ENCODE measurements at places on chromosomes 1 and 21. TPM values are rescaled to one million over a fixed set of nuclear protein-coding genes. Genes with fewer than 3 reads are reported as not detected.

The CAPN9 gene
- total RNA-seq, result 0.74 TPM

The KAZN gene
- total RNA-seq, result 13.9 TPM

The SPRR4 gene
- not detected for total RNA-seq

The TMEM240 gene
- total RNA-seq, result 7.8 TPM

The CTSS gene
- 0.11 TPM for total RNA-seq

The RHOU gene
- total RNA-seq, result 9.0 TPM

The ERG gene
- total RNA-seq, result not detected

The SLC1A7 gene
- total RNA-seq, result 1.7 TPM

DNA sequence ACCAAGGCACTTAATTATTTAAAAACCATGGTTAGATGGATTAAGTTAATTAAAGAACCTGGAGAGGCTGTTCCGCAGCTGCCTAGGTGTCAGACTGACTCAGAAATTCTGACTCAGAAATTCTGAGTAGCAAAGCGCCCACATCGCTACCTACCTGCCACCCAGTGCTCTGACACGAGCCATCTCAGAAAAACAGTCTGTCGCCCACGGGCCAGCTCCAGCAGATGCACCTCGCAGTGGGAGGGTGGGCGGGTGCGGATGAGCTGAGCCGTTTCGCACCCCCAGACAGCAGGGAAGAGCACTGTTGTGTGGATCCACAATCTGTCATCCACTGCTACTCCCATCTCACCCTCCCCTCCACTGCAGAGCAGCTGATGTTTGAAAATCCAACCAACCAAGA lies 13.5 kb downstream of the KCNK1 start:
- DNase-seq, result peak; percentile 49

DNA sequence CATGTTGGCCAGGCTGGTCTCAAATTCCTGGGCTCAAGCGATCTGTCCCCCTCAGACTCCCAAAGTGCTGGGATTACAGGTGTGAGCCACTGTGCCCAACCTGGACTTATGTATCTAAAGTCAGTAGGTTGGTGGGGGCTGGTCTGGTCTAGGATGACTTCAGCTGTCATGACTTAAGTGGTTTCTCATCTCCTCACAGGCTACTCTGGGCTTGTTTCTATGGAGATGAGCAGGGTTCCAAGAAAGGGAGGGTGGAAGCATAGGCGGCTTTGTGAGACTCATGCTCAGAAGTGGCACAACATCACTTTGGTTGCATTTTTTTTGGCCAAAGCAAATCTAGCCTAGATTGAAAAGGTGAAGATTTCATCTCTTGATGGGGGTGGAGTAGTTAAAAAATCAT lies 115.9 kb upstream of the IVNS1ABP start:
- DNase-seq, result no peak

DNA sequence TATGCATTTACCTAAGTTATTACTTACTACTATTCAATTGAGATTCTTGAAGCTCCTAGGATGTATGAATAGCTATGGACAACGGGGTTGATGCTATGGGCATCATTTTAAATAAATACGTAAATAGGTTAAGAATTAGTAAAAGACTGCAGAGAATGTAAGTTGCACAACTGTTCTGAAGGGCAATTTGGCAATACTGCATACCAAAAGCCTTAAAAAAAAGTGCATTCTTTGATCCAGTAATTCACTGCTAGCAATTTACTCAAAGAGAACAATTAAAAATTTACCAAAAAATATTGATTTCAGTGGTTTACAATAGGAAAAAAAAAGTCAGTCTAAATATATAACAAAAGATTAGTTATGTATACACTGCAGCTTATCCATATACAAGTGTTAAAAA lies 3.5 kb downstream of the ARPC5 start:
- no peak for DNase-seq

GRCh38 chr21:38413958-38414548 lies 84.2 kb downstream of the ERG start:
- DNase-seq, result no peak

DNA sequence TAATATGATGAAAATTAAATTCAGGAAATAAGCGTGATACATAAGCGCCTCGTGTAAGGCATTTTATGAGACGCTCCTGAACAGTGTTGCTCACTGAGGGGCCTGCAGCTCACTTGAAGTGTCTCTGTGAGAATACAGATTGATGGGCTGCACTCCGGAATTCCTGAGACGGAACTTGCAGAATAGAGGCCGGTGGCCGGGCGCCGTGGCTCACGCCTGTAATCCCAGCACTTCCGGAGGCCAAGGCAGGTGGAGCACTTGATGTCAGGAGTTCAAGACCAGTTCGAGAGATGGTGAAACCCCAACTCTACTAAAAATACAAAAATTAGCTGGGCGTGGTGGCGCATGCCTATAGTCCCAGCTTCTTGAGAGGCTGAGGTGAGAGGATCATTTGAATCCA lies 49.5 kb upstream of the HNRNPU start:
- no peak for DNase-seq

DNA sequence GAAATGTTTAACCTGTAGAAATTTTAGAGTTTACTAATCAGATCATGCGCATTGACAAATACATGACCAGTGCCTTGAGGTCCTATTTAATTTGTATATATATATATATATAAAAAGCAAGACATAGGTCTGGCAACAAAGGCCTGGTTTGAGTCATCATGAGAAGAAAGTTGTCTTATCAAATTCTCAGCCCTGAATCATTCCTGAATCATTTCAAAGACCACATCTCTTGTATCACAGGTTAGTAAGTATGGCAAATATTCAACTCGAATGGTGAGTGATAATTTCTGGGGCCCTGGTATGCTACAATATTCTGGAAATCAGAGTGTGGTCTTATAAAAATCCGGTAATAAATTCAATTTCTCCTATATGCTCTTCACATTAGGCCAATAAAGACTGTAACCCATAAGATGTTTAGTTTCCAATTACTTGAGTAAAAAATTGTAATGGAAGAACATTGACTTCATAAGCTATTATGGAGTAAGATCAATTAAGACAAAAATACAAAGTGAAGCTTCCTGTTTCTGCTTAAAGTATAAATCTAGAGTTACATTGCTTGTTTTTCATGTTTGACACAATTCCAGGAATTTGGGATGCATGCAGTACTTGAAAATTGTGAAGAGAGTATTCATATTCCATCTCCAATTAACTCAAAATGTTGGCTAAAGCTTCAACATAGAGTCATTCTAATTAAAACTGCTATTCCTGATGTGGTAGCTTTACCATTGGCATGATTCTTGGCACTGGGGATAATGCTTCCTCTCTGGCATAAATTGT lies 309.4 kb downstream of the BRINP3 start:
- no peak for DNase-seq

GRCh38 chr1:44513111-44513510 lies 108.1 kb downstream of the RNF220 start:
- DNase-seq, result no peak

- peak; percentile 36 for DNase-seq
Measured at GRCh38 chr1:53071167-53071865, 9.3 kb downstream of the PODN start.

- peak; percentile 88 for DNase-seq
Measured at GRCh38 chr1:227793948-227794816, 21.3 kb upstream of the PRSS38 start.

DNA sequence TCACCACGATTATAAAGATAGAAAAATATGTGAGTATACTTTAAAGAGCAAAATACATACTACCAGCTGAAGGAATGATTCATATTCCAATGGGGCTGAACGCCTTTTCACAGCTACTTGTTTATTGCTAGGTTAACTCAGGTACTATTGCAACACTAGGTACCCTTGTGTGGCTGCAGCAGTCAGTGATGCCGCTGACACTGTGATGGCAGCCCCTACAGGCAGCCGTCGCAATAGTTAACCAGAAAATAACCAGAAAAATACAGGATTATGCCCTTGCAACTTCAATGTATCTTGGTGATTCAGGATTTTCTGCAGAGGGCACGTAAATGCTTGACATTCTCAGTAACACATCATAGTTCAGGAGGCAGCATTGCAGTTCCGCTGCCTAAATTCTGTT lies 1.6 kb upstream of the MARK1 start:
- DNase-seq, result peak; percentile 73

GRCh38 chr21:28464095-28464494 lies 528.6 kb downstream of the LTN1 start:
- DNase-seq, result no peak

DNA sequence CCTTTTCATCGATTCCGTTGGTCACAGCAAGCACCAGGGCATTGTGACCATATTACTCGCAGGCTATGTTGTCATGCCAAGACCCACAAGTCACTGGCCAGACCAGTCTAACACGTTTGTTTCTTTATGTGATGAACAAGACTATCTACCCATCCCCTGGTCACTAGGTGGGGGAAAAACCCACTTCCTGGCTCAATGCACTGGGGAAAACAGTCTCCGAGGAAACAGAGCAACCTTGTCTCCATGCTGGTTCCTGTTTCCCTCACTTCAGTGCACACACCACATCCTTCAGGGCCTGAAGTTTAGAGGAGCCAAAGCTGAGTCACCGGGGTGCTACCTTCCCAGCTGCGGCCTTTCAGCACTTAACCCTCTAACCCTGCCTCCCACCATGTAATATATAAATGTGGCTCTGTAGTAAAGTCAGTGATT lies 20.9 kb downstream of the ERICH3 start:
- DNase-seq, result no peak

GRCh38 chr1:79726911-79727310 lies 720.4 kb upstream of the ADGRL4 start:
- DNase-seq, result no peak

DNA sequence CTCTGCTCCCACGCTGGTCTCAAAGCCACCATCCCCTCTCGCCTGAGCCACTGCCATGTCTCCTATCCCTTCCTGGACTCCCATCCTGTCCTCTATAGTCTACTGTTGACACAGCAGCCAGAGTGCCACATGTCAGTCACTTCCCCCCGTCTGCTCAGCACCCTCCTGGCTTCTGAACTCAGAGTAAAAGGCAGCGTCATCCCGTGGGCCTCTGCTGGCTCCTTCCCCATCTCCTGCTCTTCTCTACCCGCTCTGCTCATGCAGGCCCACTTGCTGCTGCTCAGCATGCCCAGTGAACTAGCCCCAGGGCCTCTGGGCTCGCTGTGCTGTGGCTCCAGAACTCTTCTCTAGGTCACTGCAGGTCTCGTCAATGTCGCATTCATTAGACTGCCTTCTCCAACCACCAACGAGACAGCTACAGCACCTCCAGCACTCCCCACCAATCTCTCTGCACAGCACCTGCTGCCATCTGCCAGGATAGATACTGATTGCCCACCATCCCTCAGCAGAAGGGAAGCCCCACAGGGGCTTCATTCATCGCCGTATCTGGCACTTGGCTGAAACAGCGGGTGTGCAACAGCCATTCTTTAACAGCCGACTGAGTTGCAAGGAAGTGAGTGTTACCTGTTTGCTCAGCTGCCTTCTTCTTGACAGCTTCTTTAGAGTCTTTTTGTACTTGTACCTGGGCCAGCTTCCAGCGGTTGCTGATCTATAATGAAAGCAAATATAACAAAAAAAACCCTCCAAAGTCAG lies 11.8 kb upstream of the SRM start:
- DNase-seq, result no peak

DNA sequence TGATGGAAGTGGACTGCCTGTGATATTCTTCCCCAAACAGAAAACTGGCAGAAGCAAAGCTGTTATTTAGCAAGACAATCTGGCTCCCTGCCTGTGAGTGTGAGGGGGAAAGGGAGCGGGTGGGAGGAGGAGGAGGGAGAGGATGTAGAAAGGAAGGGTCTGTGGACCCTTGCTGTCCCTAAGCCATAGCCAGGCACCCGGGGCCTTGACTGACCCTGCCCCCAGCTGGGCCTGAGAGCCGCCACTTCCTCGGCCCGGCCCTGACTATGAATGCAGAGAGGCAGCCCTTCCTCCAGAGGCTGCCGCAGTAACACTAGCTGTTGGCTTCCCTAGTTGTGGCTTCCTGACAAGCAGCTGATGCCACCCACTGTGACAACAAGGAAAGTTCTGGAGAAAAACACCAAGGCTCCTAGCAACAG lies 13.9 kb downstream of the PLA2G2F start:
- DNase-seq, result peak; percentile 79

- DNase-seq, result no peak
Measured at GRCh38 chr1:19771350-19771749, 28.4 kb downstream of the TMCO4 start.

- no peak for DNase-seq
Measured at GRCh38 chr21:40383951-40384350, 463.0 kb downstream of the DSCAM start.

GRCh38 chr21:38306433-38307141 lies 49.8 kb downstream of the KCNJ15 start:
- DNase-seq, result no peak

DNA sequence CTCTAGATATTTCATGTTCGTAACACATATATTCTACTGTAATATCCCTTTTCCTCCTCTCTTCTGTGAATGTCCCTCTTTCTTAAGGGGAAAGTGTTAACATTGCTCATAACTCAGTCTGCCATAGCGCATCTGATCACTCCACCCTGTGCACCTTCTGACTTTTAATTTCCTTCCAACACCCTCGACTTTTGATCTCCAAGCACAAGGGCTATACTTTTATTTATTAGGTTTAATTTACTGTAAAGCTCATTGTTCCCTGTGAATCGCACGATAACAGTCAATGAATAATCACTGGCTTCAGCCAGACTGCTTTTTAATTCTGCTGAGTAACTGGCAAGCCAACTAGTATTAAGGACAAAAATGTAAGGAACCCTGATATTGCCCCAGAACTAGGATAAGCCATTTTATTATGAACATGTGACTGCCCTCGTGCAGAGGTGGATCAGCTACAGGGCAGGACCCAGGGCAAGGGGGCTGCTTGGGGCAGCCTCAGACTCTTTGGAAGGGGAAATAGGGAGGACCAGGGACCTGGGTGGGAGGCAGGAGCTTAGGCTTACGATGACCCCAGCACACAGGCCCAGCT lies 2.6 kb upstream of the ETS2 start:
- no peak for DNase-seq

- DNase-seq, result no peak
Measured at GRCh38 chr1:61332796-61333195, 250.4 kb downstream of the NFIA start.

DNA sequence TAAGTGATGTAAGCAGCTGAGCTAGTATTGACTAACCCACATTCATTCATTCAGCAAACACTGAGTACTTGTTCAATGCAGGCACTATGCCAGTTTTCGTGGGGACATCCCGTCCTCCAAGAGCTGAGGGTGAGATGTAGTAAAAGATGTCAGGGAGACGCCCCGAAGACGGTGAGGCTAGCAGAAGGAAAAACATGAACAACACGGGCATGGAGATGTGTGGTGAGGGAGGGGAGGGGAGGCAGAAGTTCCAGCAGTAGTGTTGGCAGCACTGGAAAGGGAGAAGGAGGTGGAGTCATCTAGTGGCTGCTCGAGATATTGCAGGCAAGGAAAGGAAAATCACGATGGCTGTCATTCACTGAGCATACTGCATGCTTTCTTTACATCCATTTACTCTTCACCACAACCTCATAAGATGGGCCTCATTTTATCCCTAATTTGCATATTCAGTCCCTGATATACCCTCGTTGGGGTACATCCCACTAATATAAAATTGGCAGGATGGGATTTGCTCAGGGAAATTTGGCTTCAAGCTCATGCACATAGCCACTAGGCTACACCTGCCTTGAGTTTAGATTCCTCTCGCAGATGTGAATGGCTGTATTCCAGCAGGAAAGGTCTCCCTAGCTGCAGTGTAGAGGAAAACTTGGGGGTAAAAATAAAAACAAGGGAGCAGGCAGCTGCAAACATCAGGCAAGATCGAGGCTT lies 14.5 kb downstream of the PDZK1IP1 start:
- peak; percentile 90 for DNase-seq

GRCh38 chr21:31616216-31616615 lies 43.3 kb upstream of the SOD1 start:
- DNase-seq, result no peak

Measured in endodermal cell (in vitro differentiated cells).